B cell (primary cell): ENCODE measurements at places on chromosomes 6 and 20. TPM values are rescaled to one million over a fixed set of nuclear protein-coding genes. Genes with fewer than 3 reads are reported as not detected.

COL9A1 gene
- total RNA-seq: not detected in 2 replicates

OR2H2 gene
- not detected in 2 replicates for total RNA-seq

CYP39A1 gene
- total RNA-seq: not detected in 2 replicates

VNN1 gene
- total RNA-seq: not detected in 2 replicates

PCMTD2 gene
- total RNA-seq: 120 and 131 TPM in 2 replicates

MUC22 gene
- total RNA-seq: not detected in 2 replicates

VSX1 gene
- total RNA-seq: not detected in 2 replicates

- no peak for DNase-seq
These were observed 150.4 kb upstream of the QKI start for GRCh38 chr6:163263998-163264661.

GRCh38 chr20:63032861-63033793 is 26.4 kb upstream of the BHLHE23 start:
- DNase-seq: peak; percentile 62

GRCh38 chr20:11813106-11813890 is 104.4 kb upstream of the BTBD3 start:
- no peak for DNase-seq

DNA sequence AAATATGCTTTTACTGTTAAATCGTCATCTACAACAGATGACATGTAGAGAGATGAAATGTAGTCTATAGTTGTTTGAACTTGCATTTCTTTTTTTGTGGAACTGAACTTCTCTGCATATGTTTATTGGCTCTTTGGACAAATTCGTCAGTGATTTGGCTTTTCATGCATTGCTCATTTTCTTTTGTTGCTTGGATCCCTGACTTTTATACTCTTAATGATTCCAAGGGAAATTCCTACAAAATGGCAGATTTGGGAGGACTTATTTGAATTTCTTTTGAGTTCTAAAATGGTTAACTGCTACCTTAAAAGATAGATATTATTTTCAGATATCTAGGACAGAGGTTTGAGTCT is 65.4 kb downstream of the UTRN start:
- DNase-seq: no peak

DNA sequence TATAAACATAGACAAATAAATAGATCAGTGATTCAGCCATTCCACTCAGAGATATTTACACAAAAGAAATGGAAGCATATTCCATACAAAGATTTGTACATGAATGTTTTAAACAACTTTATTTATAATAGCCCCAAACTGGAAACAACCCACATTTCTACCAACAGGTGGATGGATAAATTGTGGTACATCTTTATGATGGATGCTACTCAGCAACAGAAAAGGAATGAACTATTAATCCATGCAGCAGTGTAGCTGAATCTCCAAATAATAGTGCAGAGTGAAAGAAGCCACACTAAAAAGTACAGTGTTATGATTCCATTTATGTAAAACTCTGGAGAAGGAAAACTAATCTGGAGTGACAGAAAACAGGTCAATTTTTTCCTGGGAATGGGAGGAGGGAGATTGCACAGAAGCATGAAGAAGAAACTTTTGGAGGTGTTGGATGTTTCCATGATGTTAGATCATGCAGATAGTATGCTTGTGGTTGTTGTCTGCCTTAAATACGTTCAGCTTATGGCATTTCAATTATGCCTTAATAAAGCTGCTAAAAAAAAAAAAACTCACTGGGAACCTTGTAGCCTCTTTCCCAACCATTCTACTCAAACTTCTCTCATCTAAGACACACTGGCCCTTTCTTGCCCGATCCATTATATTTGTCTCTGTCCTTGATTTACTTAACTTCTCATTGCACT is 100.9 kb downstream of the PPP1R14C start:
- no peak for DNase-seq

DNA sequence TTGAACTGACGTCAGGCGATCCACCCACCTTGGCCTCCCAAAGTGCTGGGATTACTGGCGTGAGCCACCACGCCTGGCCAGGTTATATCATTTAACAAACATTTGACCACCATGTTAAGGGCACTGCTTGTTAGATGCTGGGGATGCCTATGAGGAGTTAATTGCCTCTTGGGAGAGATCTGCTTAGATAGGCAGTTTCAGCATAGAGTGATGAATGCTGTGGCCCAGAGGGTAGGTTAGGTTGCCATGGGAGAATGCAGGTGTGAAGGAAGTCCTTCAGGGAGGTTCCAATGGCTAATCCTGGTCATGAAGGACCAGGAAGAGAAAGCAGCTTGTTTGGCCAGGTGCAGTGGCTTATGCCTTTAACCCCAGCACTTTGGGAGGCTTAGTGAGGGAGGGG is 17.0 kb downstream of the PHF20 start:
- no peak for DNase-seq

- no peak for DNase-seq
These were observed 305.9 kb downstream of the CLIC5 start for GRCh38 chr6:45709781-45710220.

- DNase-seq: no peak
These were observed 25.4 kb upstream of the ZNF831 start for GRCh38 chr20:59138114-59138748.

- no peak for DNase-seq
These were observed 120.4 kb upstream of the SLC2A12 start for GRCh38 chr6:134172706-134173365.

DNA sequence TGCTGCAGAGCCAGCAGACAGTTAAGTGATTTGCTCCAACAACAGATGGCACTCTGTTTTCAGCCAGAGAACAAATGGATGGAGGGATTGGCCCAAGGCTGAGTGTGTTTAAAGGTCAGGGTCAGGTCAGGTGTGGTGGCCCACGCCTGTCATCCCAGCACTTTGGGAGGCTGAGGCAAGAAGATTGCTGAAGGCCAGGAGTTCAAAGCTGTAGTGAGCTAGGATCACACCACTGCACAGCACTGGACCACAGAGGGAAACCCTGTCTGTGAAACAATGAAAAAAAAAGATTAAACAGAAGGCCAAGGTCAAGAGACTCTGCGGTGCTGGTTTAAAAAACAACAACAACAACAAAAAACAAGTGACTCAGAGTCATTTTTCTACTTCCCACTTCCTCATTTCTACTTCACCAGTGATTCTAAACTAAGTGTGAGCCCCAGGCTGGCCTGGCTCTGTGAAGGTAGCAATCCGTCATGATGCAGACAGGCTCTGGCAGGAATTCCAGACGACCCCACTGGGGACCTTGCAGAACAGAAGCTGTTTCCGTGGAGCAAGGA is 42.5 kb upstream of the ARMC2 start:
- peak; percentile 31 for DNase-seq

- no peak for DNase-seq
These were observed 89.6 kb upstream of the HS3ST5 start for GRCh38 chr6:114432400-114432799.

DNA sequence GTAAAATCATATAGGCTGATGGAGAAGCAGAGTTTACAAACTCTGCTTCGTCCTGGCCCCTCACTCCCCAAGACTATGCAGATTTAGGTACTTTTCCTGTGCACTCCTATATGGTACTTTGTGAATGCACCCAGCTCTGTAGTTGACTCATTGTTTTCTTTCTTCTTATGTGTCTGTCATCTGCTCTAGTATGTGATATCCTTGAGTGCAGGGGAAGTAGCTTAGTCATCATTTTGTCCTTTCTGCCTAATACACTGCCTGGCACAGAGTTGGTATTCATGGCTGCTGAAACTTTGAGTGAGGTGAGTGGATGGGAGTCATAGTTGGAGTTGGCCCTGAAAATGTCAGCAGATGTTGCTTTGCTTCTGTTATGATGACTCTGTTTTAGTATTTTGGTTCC is 222.6 kb downstream of the RNF144B start:
- no peak for DNase-seq

DNA sequence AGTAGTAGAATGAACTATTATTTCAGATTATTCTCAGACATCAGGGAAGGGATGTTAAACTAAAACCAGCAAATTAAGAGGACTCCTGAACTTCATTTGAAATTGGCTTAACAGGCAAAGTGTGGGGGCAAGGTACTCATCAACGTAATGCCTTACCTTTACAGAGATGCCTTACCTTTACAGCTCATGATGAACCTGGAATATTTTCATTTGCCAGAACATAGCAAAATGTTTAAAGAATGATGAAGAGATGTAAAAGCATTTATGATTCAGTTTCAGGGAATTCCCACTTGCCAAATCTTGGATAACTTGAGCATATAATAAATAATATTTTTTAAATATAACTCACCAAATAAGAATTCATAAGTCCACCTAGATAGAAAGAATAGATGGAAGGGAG is 207.5 kb downstream of the TINAG start:
- no peak for DNase-seq
